Non-pigmented ciliary epithelial cell (primary cell): ENCODE measurements at places on chromosomes 5 and 9.

- DNase-seq = no peak
Measured at GRCh38 chr9:18349530-18349929, 124.4 kb upstream of the ADAMTSL1 start.

GRCh38 chr9:4494806-4495205 is 4.5 kb downstream of the SLC1A1 start:
- DNase-seq = no peak

GRCh38 chr5:3526551-3527185 is 69.0 kb upstream of the IRX1 start:
- no peak for DNase-seq

DNA sequence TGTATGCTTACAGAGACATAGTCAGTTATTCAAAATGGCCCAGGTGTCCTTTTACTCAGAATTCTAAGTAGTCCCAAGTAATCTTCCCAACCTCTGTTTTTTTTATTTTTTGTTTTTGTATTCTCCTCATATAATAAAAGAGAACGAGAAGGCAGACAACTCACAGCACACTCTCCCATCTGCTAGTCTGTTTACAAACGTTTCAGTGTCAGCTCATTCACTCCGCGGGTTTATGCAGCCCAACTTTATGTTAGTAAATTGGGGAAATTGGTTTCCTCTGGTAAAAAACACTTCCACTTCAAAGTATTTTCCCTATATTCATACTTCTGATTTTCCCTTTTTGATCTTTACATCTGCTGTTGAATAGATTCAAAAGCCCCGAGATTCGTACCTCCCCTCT is 347.2 kb downstream of the EFNA5 start:
- DNase-seq = no peak

DNA sequence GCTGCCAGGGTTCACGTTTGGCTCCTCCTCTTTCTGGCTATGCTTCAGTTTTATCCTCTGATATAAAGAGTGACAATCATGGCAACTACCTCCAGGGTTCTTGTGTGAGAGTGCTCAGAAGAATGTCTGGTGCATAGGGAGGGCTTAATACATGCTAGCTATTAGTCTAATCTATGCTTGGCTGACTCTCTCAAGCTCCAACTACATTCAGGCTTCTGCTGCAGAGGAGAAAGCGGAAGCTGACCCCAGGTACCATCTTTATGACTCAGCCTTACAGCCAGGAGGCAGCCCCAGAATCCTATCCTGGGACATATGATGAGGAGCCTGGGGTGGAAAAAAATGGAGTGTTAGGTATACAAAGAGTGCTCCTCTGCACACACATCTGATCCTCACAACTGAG is 32.1 kb upstream of the RASGRF2 start:
- no peak for DNase-seq

DNA sequence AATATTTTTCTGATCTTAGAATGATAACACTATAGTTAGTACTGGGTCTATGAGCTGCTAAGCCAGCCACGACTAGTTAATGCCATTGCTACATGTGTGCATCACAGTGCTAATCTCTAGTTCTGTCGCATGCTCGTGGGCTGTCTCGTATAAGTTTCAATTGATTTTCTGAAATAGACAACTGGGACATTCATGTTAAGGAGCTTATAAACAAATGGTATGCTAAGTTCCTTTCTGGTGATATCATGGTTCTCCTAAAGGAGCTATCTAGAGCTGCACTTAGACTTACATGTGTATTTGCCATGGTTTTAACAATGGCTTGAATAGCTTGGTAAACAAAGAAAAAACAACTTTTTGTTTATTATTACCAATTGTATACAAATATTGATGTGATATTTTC is 46.2 kb downstream of the F2RL2 start:
- no peak for DNase-seq

DNA sequence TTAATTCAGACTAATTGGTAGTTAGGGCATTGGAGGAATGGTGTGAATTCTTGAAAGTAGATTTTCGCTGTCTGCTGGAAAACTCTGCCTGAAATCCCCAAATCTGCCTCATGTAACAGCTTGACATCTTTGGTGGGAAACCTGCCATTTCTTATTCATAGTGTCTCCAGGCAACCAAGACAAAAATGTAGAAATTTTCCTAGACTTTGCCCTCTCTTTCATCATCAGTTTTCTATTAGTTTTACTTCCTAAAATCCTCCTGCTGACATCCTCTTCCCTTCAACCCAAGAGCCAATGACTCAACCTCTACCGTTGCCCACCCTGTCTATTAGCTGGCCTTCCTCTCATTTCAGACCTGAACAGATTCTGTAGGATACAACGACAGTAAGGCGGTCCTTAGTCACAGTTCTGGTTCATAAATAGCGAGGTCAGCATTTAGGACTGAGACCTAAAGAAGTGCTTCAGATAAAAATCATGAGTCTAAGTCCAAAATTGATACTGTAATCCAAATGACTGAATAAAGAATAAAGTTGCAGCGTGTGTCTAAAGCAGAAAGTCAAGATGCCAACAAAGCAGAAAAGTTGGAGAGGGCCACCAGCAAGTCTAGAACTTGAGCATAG is 133.9 kb downstream of the MUSK start:
- no peak for DNase-seq

- DNase-seq = no peak
Measured at GRCh38 chr5:68612972-68613371, 397.4 kb downstream of the PIK3R1 start.

GRCh38 chr5:149117970-149118369 is 23.3 kb upstream of the ABLIM3 start:
- DNase-seq = no peak

DNA sequence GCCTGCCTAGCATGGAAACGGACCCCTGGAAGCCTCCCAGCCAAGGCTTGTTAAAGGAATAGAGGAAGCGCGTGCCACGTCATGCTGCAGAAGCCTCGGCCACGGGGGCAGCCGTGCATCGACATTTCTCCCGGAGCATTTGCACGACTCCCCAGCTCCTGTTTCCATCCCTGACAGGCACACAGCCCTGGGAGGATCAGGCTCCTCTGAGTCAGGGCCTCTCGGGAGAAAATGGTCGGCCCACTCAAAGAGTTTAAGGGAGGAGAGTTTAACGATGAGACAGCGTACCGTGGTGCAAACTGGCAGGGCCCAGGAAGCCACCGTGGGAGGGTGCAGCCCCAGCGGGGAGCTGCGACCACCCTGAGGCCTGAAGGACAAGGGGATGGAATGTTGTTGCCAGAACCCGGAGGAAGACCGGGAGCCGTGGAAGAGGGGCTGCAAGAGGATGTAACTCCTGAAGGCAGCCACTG is 213.6 kb downstream of the PAX5 start:
- DNase-seq = no peak

GRCh38 chr9:16726718-16727451 is 143.6 kb downstream of the BNC2 start:
- no peak for DNase-seq

DNA sequence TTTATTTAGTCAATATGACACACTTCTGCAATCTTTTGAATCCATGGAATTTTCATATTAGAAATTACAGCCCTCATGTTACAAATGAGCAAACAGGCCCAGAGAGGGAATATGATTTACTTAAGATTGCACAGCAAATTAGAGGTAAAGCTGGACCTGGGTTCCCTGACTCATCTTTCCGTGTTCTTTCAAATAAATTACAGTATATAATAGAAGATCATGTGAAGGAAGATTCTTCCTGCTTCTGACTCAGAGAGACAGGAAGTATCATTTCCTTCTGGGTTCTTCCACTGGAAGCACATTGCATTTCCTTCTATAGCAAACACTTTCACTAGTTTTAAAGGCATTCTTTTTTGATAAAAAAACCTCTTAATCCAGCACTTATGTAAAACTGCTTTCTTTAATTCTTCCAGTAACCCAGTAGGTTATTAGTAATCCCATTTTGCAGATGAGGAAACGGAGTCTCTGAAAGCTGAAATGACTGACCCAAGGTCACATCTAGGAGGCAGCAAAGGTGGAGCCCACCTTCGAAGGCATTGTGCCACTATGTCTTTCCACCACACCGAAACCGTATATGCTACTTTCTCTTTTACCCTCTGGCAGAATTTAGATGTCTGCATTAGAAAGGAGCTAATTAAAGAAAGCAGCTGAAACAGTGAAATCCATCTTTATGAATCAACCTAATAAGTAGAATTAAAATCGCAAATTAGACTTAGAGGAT is 566.7 kb upstream of the KLF4 start:
- DNase-seq = no peak

GRCh38 chr5:1874771-1875220 is 7.9 kb downstream of the IRX4 start:
- no peak for DNase-seq

GRCh38 chr5:42836070-42836769 is 24.5 kb upstream of the SELENOP start:
- DNase-seq = no peak

DNA sequence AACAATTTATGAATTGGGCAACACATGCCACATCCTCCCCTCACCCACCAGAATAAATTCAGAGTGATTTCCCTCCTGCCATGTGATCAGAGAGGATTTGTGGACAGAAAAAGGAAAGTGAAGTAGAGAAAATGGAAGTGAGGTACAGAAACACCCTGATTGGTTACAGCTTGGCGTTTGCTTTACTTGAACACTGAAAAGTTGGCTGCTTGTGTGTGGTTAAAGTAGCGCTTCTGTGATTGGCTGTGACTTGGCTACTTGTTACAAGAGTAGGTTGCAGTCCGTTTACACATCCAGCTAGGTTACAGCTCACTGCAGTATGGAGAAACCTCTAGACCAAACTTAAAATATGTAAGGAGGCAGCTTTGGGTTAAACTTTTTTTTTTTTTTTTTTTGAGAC is 205.2 kb upstream of the ZNF608 start:
- no peak for DNase-seq

GRCh38 chr9:122835313-122835731 is 6.9 kb upstream of the PDCL start:
- DNase-seq = no peak

DNA sequence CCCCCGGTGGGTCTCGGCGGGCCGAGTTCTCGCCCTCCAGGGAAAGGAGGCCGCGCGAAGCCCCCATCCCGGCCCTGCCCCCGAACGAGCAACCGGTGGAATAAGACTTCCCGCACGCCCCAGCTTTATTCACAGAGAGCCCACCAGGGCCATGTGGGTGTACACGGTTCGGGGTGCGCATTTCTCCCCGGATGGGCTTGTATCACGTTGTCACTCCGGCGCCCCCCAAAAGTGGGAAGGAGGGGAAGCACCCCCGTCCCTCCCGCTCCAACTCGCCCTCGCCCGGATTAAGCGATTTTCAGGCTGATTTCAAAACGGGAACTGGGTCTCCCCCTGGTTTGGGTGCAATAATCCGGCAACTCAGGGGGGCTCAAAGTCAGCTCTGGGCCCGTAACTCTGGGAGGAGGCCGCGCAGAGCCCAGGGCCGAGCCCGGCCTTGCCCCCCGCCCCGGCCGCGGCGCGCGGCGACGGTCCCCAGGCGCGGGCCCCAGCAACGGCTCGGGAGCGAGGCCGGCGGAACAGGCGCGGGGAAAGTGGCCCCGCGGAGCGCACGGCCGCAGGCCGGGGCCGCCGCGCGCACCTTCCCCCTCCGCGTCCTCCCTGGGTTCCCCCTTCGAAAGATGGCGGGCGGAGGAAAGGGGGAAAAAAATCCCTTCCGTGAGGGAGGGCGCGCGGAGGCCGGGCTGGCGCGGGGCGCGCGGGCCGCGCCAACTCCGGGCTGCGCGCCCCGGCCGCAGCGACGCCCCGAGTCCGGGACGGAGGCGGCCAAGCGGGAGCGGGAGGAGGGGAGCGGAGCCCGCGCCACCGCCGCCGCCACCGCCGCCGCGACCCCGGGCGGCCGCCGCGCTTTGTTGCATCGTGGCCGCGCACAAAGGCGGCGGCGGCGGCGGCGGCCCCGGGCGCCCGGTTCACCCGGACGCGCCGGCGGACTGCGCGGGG is 644 bp downstream of the BRD3 start:
- DNase-seq = no peak

DNA sequence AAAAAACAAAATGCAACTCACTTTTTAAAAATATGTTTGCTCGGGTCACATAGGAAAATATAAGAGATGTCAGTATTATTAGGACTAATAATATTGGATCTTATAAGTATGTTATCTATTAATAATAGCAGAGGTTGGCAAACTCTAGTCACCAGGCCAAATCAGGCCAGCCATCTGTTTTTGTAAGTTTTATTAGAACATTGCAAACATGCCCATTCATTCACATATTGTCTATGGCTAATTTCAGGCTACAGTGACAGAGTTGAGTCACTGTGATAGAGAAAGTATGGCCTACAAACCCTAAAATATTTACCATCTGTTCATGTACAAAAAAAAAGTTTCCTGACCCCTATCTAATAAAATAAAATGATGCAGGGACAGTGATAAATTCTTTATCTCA is 97.7 kb upstream of the CDH6 start:
- DNase-seq = no peak

GRCh38 chr5:39169081-39169480 is 50.3 kb downstream of the FYB1 start:
- DNase-seq = peak; percentile 41
